ENCODE measurements at places on chromosomes 7 and 10.

DNA sequence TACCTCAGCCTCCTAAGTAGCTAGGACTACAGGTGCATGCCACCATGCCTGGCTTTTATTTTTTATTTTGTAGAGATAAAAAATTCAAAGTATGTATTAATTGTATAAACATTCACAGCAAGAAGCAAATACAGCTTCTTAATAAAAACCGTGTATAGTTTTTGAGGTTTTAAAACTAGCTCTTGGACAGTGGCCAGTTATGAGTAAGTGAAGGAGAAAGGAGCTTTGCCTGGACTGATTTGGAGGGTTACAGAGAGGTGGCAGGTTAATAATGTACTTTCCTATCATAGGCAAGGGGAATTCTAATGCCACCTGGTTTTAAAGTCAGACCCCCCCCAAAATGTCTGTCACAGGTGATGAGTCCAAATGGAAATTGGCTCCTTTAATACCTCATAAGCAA is 43.4 kb downstream of the ZNRF2 start:
- no peak for DNase-seq

- DNase-seq, result no peak
These were observed 701.2 kb upstream of the SORCS1 start for GRCh38 chr10:107865691-107866090.

- DNase-seq, result no peak
These were observed 7.1 kb downstream of the CHST3 start for GRCh38 chr10:71971311-71971731.

- peak; percentile 80 for DNase-seq
These were observed 27.3 kb downstream of the PPIF start for GRCh38 chr10:79374312-79375191.

GRCh38 chr7:40566879-40567278 is 432.1 kb downstream of the SUGCT start:
- no peak for DNase-seq

- no peak for DNase-seq
These were observed 52.8 kb upstream of the WAC start for GRCh38 chr10:28479927-28480627.

DNA sequence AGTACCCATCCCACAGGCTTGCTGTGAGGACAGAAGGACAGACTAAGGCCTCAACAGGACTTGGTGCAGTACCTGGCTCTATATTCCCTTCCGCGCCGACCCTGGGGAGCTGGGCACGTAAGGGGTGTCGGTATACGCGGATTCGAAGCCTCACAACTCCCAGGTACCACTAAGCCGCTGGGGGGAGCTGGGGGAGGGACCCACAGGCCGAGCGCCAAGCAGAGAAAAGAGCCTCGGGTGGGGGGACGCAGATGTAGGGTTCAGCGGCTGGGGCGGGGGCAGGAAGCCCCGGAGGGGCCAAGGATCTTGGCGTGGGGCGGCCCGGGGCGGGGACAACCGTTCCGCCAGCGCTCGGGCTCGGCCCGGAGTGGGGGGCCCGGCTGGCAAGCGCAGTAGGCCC is 126.4 kb upstream of the ZNF746 start:
- peak; percentile 68 for DNase-seq

- DNase-seq, result no peak
These were observed 27.0 kb downstream of the DCLRE1C start for GRCh38 chr10:14926722-14927416.

DNA sequence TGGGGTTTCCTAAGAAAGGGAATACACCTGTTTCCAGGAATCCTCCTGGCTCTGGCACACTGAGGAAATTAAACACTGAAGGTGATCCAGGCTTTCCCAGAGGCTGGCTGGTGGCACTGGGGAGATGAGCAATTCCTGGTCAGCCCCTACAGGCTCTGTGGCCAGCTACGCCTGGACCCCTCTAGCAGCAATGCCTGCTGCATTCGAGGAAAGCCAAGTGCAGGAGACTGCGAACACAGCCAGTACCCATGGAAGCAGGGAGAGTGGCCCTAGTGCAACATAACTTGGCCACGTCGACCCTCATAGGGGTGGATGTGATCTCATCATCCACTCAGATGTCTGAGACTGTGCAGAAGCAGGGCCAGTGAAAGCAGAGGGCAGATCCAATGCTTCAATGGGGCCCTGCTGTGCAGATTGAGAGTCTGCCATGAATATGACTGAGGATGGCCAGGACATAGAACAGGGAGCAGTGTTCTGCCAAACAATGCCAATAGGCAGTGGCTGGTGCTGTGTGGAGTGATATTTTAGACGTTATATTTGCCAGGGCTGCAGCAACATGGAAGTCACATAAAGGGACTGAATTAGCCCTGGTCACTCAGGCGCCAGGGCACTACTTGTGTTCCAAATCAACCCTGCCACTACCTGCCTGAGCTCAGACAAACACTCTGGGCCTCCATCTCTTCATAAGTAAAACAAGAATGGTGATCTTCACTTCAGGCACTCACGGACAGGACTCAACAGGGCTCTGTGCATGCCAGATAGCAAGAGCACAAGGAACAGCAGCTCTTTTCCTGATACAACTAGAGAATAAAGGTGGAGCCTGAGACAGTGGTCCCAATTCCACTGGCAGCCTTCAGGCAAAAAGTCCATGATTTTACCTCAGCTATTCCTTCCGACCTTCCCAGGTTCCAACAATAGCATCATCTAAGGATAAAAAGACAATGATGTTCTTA is 2.4 kb downstream of the ZNF488 start:
- peak; percentile 33 for DNase-seq
